ENCODE measurements at places on chromosomes 1 and 21. TPM values are rescaled to one million over a fixed set of nuclear protein-coding genes. Genes with fewer than 3 reads are reported as not detected.

The DNASE2B gene
- 0.75 TPM for total RNA-seq

The EPHA2 gene
- total RNA-seq: 3.9 TPM

The CENPF gene
- total RNA-seq: 2.6 TPM

The TMEM51 gene
- total RNA-seq: 8.2 TPM

The ITSN1 gene
- 100 TPM for total RNA-seq

The BTG2 gene
- 33.4 TPM for total RNA-seq

The MATN1 gene
- 0.29 TPM for total RNA-seq

The MACF1 gene
- total RNA-seq: 586 TPM

The MCOLN3 gene
- 0.85 TPM for total RNA-seq

The NCAM2 gene
- total RNA-seq: 190 TPM

The CFAP45 gene
- total RNA-seq: not detected

The ANGPTL3 gene
- total RNA-seq: not detected

All from dorsolateral prefrontal cortex (tissue), 122 donors.